ENCODE measurements at places on chromosomes 6 and 20. TPM values are rescaled to one million over a fixed set of nuclear protein-coding genes. Genes with fewer than 3 reads are reported as not detected.

- DNase-seq: no peak
These were observed 862.6 kb downstream of the KIF16B start for GRCh38 chr20:15710636-15711035.

GRCh38 chr6:53246924-53247323 is 98.3 kb upstream of the GCM1 start:
- DNase-seq: no peak

Gene CCN6
- 0.12 TPM for polyA plus RNA-seq

DNA sequence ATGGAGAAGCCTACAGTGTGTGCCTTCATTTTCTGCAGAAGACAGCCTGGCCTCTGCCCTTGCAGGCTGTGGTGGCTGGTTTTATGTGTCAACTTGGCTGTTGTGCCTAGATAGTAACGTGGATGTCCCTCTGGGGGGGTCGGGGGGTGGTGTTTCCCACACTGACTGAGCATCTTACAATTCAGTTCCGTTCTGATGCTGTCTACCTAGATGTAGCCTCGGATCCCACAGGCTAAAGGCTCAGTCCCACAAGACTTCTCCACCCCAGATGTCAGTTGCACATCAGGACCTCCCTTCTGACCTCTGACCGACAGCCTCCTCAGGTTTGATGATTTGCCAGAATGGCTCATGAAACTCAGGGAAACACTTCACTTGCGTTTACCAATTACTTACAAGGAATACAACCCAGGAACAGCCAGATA is 4.4 kb downstream of the PYGB start:
- peak; percentile 9 for DNase-seq

DNA sequence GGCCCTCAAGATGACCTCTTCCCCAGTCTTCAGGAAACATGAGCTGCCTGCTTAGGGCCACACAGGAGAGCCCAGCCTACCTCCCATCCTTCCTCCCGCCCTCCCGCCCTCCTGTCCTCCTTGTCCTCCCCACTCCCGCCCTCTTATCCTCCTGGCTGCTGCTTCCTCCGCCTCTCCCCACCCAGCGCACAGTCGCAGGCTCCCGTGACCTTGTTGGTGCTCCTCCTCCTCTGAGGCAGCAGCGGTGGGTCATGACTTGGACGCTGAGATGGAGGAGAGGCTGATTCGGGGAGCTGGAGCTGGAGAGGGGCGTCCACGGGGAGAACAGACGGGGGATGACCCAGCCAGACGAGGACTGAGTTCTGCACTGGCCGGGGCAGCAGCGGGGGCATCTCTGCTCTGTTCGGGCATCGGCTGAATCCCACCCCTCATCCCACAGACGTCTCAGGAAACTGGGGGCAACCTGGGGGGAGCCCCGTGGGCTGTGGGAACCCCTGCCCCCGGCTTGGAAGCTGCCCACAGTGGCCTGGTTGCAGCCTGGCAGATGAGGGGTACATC is 32.4 kb downstream of the CHRNA4 start:
- no peak for DNase-seq

DNA sequence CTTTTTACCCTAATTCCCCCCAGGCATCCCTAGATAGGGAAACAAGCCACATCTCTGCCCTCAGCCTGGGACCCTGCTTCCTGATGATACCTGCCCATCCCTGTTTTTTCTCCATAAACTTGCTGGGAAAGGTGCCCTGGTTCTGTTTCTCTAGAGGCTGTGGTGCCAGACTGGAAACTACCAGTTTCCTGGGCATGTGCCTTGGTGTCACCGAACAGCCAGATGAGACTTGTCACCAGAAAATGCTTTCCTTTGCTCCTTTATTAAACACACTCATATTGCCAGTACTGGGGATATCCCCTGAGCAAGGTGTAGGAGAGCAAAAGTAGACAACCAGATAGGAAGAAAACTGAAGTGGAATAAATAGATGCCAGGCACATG is 16.8 kb downstream of the SRSF3 start:
- no peak for DNase-seq

Gene ANKEF1
- 1.8 TPM for polyA plus RNA-seq

DNA sequence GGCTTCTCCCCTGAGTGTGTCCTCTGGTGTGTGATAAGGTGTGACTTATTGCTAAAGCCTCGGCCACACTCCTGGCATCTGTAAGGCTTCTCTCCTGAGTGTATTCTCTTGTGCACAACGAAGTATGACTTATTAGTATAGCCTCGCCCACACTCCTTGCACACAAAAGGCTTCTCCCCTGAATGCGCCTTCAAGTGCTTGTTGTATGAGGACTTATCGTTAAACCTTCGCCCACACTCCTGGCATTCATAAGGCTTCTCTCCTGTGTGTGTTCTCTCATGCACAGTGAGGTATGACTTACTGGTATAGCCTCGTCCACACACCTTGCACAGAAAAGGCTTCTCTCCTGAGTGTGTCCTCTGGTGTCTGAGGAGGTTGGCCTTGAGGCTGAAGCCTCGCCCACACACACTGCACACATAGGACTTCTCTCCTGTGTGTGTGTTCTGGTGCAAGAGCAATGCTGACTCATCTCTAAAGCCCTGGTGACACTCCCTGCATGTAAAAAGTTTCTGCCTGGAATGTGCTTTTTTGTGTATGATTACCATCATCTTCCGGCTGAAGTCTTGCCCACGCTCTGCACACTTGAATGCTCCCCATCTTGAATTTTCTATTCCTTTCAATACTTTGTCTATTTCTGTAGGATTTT is 20.4 kb downstream of the ZNF337 start:
- peak; percentile 46 for DNase-seq

Gene EFCAB8
- polyA plus RNA-seq: not detected

Gene RIN2
- polyA plus RNA-seq: 22.3 TPM

Gene GJA10
- not detected for polyA plus RNA-seq

DNA sequence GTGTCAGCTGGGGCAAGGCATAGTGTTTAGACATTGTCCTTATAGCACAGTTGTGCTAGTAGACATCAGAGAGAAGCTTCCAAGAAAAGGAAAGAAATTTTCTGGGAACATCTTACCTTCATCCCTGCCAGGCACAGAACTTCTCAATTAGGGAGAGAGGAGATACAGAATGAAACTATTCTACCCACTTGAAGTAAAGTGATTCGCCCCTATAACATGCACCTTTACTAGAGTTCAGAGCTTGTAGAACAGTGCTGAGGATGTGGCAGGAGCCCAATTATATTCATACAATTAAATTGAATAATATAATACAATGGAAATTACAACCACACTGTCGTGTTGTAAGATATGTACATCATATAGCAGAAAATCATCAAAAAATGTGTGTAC is 1063.9 kb upstream of the CITED2 start:
- DNase-seq: no peak

Gene NEDD9
- polyA plus RNA-seq: 59.3 TPM

GRCh38 chr20:49647550-49647949 is 66.1 kb downstream of the B4GALT5 start:
- DNase-seq: no peak

GRCh38 chr20:48725555-48725991 is 102.2 kb downstream of the PREX1 start:
- DNase-seq: no peak

DNA sequence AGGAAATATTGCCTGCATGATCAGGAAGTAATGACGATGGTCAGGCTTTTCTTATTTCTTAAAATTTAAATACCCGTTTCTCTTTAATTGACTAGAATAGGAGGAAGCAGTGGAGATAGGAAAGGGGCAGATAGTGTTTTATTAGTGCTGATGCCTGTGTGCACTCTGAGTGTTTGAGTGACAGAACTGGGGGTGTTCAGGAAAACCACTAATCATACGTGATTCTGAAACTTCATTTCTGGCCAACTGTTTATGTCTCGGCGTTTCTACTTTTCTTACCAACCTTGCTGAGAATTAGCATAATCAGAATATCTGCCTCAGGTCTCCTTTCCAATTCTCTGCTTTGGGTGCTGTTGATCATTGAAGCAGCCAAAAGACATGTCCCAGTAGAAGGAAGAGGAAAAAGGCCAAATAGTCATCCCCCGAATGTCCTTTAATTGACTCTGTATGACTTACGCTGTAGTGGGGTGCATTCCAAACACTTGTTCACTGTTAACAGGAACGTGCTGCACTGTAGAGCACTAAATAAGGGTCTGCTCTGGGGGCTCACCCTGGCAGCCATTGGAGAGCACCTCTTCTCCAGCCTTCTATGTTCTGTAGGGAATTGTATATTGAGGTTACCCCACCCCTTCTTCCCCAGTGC is 152.9 kb downstream of the JARID2 start:
- DNase-seq: no peak

DNA sequence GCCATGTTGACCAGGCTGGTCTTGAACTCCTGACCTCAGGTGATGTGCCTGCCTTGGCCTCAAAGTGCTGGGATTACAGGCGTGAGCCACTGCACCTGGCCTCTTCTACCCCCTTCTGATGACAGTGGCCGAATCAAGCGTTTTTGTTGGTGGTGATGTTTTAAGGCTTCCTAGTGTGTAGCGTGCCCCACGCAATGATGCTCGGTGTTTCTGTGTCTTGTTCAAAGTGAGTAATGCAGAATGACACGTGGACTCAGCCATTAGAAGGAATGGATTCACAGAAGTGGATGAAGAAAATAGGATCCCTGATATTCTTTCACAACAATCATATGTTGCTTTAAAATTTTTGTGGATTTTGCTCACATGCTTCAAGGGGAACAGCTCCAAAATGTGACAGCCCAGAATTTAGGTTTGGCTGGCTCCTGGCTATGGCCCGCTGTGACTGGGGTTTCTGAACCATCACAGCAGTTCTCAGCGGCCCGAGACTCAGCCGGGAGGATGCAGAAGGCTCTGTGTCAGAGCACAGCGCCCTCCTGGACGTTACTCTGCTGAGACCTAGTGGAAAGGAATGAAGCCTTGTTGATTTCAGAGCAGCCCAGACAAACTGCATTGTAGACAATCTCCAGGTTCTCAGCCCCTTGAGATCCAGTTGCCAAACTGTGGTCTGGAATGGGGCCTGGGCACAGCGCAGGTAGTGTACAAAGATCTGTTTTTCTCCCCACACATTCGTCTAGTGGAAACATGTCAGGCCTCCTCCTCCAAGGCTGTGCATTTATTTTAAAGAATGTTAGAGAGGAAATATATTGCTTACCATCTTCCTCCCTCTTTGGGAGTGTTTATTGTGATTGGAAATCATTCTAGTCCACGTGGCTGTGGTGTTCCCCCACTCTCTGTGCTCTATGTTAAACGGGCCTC is 57.6 kb upstream of the TIAM2 start:
- DNase-seq: no peak

Gene TAP2
- 1.7 TPM for polyA plus RNA-seq

DNA sequence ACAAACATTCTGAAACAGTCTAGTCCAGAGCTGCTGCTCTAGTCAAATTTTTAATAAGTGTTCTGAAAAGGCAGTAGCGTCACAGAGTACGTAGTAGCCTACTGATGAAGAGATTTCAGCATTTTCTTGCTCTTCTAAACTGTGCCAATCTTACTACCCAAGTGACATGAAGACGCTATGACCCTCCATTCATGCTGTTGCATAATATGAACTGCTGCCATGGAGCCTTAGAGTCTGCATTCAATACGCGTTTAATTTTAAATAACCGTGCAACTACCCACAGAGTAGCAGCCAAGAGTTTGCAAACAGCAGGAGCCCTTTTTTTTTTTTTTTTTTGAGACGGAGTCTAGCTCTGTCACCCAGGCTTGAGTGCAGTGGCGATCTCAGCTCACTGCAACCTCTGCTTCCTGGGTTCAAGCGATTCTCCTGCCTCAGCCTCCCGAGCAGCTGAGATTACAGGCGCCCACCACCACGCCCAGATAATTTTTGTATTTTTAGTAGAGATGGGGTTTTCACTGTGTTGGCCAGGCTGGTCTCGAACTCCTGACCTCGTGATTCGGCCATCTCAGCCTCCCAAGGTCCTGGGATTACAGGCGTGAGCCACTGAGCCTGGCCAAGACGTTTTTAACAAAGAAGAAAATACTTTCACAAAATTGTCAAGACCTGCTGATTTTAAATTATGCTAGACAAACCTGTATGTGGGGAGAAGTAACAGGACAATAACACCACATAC is 44.3 kb downstream of the EZR start:
- DNase-seq: peak; percentile 3

DNA sequence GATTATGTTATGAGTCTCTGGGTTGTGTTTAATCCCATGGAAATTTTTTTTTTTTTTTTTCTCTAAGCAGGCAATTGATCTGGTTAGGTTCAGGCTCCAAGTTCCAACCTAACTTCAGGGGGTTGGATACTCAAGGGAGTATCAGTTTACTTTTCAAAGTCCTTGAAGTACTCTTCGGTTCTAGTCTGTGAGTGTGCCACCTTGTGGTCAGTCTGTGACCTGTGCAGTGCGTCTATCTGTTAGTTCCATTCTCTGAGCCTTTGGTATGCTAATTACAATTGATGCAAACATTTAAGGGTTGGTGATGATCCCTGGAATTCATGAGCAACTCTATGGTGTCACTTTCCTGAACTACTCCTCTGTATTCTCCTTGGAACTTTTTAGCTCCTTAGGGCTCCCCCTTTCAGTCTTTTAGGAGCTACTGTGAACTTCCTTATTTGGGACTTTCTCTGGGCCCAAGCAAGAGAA is 342.0 kb downstream of the SOX4 start:
- DNase-seq: no peak

Gene KCNQ5
- polyA plus RNA-seq: 2.0 TPM

DNA sequence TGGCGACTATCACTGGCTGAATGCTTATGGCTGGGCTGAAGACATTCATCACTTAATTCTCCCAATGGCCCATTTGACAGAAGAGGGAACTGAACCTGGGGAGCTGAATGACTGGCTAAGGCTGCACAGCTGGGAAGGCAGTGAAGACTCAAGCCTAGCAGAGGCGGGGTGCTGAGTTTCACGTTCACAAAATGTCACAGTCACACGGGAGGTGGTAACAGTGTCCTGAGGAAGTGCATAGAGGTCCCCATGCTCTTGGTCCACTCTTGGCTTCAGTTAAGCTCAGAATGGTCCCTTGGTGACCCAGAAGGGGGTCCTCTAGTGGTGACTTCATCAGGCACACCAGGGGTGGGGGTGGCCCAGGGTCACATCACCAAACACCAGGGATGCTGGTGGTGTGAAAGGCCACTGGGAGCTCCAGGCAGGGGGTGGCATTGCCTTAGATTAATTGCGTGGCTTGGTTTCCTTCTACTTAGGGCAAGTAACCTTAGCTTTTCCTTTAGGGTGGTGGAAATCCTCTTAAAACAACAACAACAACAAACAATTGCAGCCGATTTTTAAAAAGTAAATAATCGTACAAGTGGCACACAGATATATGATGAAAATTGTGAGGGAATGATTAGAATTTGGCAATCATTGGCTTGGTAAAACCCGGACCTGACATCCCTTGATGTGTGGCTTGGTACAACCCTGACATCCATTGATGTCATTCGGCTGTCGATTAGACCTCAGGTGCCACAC is 45.0 kb downstream of the SULF2 start:
- no peak for DNase-seq

DNA sequence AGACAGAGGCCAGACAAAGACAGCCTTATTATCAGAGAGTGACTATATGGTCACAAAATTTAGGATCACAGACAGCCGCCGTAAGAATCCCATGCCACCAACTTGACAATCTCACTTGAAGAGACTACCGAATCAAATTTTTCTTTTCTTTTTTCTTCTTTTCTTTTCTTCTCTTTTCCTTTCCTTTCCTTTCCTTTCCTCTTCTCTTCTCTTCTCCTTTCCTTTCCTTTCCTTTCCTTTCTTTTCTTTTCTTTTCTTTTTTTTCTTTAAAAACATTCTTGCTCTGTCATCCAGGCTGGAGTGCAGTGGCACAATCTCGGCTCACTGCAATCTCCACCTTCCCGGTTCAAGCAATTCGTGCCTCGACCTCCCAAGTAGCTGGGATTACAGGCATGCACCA is 1.2 kb upstream of the EPPIN start:
- no peak for DNase-seq

Data from hepatocyte (in vitro differentiated cells).